ENCODE measurements at places on chromosomes 12 and 14.

DNA sequence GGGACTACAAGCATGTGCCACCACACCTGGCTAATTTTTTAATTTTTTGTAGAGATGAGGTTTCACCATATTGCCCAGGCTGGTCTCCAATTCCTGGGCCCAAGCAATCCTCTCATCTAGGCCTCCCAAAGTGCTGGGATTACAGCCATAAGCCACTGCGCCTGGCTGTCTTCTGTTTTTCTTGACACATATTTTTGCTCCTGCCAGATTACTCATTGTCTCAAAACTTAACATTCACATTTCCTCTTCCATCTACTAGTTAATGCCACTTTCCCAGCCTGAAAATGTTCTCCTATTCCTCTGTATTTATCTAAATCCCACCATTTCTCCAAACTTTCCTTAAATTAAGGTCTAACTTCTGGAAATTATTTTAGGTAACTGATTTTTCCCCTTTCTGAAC is 36.2 kb upstream of the KCNH3 start:
- no peak for DNase-seq

DNA sequence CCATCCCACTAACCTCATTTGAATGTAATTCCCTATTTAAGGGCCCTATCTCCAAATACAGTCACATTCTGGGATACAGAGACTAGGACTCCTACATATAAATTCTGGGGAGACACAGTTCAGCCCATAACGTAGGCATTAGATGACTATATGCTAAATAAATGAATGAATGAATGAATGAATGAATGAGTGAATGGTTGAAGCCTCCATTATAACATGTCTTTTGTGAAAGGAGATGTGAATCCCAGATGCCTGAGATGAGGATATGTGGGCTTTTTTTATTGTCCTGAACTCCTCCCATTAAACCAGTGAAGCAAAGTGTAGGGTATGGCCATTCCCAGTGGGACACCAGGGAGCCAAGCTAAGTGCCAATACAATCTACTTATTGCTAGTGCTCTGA is 20.5 kb upstream of the TMEM233 start:
- no peak for DNase-seq

DNA sequence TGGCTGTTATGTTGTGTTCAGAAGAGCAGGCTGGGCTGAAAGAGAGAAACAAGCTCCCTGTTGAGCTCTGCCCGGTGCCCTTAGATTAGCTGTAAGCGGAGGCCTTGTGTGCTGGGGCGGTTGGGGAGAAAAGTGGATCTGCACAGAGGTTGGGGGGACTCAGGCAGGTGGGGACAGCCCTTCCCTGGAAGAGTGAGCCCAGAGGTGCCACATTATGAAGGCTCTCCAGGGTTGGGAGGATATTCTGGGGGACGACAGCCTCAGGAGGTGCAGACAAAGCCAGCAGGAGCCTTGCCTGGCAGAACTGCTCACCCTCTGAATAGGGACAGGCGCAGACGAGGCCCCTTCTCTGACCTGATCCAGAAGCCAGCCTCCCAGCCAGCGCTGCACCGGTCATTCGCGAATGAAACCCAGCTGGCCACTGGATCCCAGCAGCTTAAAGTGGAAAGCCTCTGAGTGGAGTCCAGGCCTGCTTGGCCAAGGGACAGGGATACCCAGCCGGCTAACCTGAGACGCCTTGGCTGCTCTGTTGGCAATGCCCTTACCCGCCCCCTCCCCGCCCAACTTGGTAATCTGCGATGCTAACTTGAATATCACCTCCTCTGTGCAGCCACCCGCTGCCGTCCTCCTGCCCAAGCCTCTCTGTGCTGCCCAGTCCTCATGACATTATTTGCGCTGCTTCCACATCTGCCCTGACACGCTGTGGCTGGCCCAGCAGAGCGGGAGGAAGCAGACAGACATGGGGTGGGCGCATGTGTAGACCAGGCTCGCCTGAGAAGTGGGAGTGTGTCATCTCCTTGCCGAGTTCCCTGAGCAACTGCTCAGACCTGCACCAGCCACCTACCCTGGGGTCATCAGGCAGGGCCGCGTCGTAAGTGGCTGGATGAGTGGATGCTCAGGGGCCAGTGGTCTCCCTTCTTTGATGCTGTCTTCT is 5.6 kb downstream of the HIP1R start:
- DNase-seq: no peak

- DNase-seq: no peak
Measured at GRCh38 chr12:34368079-34368478, 345.8 kb downstream of the ALG10 start.

GRCh38 chr12:75706786-75707605 is 195.6 kb upstream of the KRR1 start:
- no peak for DNase-seq

DNA sequence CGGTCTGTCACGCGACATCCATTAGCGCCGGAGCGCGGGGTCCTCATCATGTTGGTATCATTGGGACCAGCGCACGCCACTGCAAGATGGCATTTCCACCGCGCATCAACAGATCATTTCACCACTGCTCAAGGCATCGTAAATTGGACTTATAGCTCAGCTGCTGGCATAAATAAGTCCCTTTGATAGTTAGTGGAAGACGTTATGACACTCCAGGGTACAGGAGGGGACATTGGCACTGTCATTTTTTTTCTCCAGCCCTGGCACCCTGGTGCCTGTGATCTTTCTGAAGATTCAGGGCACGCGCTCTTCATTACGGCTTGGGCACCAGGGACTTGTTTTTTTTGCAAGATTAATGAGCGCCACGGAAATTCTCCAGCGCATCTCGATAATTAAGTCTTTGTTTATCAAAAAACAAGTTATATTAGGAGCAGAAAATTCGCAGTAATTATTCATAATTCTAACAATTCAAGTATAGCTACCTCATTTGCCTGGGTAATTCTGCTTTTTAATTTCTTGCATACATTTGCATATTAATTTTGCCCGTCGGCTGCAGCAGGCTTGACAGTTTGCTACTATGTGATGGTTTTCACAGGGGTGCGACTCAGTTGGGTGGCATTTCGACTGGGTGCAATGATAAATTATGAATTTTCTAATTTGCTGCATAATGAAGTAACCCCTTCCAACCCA is 167.7 kb downstream of the VRK1 start:
- DNase-seq: no peak

DNA sequence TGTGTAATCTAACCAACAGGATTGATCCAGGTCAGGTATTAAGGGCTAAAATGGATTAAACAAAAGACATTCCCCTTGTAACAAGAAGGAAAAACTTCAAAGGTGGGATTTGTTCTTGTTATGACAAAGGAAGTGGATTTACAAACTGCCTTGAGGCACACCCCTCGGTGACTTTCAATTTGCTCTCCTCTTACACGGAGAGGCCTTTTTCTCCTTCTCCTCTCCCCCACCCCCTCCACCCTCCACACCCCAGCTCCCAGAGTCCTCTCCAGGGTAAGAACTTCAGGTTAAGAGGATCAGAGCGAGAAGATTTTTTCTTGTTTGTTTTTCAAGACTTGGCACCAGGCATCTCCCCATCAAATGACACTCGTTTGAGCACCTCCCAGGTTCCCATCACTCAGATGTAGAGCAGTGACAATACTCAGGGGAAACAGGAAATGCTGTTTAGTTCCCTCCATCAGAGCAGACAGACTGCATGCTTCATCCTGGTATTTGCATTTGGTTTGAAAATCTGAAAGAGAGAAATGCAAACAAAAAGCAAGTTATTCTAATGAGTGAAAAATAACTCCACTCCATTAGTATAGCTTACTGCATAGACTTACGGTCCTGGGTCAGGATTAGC is 77.6 kb upstream of the TMEM260 start:
- DNase-seq: no peak

GRCh38 chr12:95882080-95882479 is 23.3 kb downstream of the SNRPF start:
- no peak for DNase-seq
